Amygdala (tissue), 56 donors: ENCODE measurements at places on chromosomes 1 and 21.
A peak's percentile ranks its signal among the peaks of the same experiment; 100 is the strongest.

GRCh38 chr1:66013371-66013770 is 220.7 kb downstream of the PDE4B start:
- no peak for DNase-seq

GRCh38 chr21:16072221-16072620 is 342.4 kb downstream of the USP25 start:
- no peak for DNase-seq

DNA sequence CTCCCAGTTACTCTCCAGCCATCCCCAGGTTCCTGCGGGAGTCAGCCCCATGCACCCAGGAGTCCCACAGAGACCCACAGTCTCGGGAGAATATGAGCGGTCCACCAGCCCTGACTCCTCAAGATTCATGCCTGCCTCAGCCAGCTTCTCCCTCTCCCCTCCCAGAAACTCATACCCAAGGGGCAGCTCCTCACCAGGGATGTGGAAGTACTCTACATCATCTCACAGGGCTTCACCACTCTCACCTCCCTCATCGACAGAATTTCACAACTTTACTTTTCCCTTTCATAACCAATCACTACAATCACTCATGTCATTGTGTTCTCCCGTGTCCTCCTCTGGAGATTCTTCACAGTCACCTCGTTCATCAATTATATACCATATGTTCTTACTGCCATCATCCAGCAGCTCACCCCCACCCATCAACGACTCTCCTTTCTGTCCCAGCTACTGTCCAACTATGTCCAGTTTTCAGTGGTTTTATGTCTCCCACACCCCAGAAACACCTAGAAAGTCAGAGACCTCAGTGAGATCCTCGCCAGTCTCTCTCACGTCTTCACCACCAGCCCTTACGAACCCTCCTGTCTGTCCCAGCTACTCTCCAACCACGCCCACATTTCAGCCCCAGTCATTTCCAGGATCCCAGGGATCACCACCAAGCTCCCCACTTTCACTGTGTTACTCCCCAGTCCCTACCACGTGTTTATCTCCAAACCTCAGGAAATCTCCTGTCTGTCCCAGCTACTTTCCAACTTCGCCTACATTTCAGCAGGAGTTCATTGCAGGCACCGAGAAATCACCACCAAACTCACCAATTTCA is 1530.1 kb upstream of the TPTE start:
- no peak for DNase-seq

DNA sequence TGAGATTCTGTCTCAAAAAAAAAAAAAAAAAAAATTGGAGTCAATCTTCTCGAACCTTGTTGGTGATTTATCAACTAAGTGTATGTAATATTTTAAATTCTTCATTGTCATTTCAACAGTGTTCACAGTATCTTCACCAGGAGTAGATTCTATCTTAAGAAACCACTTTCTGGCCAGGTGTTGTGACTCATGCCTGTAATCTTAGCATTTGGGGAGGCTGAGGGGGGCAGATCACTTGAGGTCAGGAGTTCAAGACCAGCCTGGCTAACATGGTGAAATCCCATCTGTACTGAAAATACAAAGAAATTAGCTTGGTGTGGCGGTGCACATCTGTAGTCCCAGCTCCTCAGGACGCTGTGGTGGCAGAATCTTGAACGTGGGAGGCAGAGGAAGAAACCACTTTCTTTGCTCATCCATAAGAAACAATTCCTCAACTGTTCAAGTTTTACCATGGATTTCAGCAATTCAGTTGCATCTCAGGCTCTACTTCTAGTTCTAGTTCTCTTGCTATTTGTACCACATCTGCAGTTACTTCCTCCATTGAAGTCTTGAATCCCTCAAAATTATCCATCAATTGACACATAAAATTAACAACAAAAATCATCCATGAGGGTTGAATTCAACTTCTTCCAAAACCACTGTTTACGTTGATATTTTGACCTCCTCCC is 30.4 kb upstream of the EYA3 start:
- DNase-seq, result no peak

DNA sequence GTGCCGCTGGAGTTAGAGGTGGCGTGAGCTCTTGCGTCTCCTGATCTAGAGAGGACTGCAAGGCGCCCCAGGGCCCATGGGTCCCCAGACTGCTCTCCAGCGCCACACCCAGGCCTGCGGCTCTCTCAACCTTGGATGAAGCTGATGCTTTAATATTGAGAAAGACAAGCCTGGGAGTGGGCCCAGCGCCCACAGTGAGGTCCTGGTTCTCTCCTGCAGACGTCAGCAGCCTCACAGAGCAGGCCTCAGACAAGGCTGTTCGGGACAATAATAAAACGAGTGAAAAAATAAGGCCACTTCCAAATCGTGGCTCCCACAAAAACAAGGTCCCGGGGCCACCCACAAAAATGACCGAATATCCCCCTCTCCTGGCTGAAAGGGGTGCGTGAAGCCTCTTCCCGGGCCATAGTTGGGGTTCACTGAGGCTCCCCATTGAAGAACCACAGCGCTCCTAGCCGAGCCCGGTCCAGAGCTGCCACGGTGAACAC is 6.0 kb upstream of the DNMT3L start:
- no peak for DNase-seq

DNA sequence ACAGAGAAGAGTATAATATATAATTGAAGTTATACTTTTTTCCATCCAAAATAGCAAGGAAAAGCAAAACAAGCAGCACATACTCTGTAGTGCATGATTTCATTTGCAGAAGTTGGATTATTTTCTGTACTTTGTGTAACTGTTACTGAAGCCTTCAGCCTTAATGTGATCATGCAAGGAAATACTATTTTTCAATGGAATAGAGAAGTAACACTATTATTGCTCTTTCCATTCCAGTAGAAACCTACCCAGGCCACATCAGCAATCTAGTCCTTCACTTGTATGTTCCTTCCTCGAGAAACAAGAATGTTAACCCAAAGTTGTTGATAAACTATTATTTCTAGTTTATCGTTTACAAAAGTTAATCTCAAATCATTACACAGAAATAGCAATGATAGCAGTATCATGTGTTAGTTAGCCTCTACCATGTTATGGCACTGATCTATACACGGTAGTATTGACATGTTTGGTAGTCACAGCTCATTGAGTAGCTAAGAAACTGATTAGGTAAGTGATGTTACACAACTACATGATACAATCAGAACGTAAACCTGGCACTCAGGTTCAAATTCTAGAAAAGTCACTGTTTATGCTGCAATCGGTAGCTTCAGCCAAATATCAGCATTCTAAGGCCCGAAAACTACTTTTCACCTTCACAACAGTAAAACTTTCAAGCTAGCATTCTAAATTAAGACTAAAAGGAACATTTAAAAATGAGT is 37.6 kb upstream of the CHRM3 start:
- DNase-seq, result no peak

DNA sequence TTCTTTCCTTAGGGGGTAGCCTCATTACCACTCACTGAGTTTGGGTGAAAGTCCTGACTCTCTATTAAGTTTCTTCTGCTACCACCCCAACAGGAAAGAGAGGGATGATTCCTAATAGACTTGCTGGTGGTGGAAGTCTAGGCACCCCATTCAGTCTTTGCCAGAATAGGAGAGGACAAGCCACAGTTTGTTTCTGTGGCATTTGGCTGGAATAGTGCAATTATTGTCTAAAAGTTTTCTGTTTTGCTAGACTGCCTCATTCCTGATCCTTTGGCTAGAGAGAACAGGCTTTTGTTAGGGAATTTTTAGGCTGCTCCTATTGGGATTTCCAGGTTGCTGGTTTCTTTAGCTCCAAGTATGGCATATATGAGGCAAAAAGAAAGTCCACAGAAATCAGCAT is 9.9 kb upstream of the HJV start:
- DNase-seq, result no peak

DNA sequence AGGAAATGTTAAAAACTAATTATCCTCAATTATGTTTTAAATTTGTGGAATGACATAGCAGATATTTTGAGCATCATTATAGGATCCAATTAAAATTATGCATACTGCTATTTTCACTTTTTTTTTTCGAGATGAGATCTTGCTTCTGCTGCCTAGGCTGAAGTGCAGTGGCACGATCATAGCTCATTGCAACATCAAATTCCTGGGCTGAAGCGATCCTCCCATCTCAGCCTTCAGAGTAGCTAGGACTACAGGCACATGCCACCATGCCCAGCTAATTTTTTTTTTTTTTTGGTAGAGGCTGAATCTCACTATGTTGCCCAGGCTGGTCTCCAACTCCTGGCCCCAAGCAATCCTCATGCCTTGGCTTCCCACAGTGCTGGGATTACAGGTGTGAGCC is 11.3 kb upstream of the SLC1A7 start:
- DNase-seq, result no peak

GRCh38 chr1:207519505-207520399 is 23.8 kb downstream of the CR1 start:
- DNase-seq, result no peak

GRCh38 chr1:72891976-72892375 is 609.6 kb upstream of the NEGR1 start:
- DNase-seq, result no peak

GRCh38 chr1:212967801-212968200 is 17.5 kb downstream of the VASH2 start:
- no peak for DNase-seq

DNA sequence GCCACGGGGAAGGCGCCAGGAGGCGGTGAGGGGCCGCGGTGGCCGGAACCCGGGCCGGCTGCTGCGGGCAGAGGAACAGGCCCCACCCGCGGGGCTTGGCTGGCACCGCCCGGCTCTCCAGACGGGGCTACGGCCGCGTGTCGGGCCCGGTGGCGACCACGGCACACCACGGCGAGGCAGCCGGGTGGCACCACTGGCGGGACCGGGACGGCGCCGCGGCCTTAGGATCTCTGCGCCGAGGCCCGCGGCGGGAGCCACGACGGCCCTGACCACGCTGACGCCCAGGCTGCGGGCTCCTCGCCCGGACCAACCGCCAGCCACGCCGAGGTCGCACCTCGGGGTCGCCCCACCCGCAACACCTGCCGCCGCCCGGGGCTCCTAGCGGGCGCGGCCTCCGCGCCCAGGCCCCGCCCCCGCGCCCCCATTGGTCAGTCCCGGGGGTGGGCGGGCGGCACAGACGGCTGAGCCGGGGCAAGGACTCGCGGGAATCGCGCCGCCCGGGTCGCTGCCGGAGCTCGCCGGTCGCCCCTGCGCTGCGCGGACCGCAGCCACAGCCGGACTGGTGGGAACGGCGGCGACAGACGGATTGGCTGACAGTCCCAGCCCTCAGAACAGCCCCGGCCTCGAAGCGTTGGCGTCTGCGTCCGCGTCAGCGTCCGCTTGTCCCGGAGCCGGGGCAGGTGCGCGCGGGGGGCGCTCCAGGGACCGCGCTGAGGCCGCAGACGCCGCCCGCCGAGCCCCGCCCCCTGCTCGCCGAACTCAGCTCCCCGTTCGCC is at the start of gene BMP8A:
Gene BMP8A, plus strand, starts transcription at position 491 of the 776 bp plus-strand sequence. CDS start 356 bp downstream, outside the sequence.
- DNase-seq, result no peak

DNA sequence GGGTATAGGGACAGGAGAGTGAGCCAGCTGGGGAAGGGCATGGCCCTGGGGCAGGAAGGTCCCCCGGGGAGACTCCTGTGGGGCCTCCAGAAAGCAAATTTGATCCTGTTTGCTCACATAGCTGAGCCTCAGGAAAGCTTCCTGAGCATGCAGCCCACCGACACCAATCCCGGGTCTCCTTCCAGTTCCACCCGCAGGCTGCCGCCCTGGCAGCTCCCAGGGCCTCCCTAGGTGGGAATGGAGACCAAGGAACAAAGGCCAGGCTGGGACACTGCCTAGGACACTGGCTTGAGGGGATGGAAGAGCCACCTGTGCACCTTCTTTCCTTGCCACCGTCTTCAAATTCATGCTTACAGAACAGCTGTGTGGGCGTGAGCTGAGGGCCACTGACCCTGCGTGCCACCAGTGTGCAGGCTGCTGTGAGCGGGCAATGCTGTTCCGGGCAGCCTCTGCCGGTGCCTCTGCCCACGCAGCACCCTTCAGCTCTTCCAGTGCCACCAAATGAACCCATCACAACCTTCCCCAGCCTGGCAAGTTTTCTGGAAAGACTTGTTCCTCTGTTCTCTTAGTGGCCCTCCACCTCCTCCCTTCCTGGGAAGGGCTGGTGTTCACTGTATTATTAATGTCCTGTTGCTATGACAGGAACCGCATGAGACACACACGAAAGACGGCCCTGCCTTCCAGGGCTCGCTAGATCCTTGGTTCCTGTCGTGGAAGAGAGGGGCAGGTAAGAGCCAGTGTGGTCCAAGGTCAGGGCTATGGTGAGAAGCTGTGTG is 53.6 kb downstream of the ACBD3 start:
- no peak for DNase-seq

DNA sequence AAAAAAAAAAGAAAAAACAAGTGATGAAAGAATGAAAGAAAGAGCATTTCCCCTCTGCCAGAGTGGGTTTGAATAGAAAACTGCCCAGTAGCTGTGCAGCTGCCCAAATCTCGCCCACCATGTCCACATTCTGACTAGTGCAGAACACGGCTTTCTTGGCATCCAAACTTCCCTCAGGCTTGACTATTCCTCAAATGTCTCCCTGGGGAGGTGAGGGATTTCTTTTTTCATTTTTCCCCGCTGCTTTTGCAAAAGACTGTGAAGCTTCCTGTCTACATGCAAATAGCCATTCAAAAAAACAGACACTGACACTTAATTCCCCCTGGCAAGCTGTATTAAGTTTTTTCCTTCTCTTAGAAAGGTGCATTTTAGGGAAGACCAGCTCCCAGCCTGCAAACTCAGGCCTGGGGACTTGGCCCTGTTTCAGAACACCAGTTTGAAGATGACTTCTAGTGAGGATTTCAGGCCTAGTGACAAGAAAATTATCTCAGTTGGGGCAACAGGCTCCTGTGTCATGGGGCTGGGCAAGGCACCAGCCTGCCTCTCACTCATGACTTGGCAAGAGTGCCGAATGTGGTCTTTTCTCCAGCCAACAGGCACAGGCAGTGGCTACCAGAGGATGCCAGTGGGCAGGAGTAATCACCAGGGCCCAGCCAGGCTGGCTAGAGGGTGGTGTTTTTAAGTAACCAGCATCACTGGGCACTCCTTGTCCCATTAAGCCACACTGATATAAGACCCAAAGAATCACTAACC is 178.1 kb upstream of the NFIA start:
- peak; percentile 61 for DNase-seq

DNA sequence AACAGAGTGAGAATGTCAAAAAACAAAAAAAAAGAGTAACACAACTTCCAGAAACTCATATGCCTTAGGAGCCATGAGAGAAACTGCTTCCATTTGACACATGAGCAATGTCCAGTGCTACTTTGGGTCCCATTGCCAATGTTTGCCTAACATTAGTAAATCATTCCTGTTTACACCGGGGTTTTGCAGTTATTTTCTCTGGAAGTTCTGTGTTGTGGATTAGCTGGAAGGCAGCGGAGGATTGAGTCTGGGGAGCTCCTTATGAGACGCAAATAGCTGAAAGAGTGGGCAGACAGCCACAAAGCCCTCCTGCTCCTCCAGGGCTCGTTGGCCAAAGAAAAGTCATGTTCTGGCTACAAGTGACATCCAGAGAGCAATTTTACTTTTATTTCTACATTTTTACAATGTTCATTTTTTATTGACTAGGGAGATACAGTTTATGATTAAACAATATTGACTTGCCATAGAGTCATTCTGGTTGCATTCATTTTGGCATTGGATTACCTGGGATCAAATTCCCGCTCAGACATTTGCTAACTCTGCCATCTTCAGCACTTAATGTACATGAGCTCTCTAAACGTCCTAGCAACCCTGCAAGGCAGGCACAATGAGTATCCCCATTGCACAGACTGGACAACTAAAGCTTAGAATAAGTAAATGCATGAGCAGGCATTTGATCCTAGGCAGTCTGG is 66.4 kb upstream of the GALNT2 start:
- DNase-seq, result no peak
